ENCODE measurements at places on chromosomes 7 and 10.

DNA sequence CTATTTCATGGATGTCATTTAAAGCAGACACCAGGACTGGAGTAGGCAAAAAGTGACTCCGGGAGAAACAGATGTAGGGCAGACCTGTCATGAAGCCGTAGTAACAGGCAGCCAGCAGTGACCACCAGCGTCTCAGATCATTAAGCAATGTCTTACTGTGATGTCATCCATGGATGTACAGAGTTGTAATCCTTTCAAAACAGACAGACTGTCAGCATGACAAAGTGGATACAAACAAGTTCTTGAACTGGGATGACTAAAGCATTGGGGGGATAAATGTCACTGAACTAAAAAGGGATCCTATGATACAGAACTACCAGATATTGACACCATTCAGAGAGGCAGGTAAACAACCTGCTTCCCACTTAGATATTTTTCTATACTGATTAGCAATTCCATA lies 675.5 kb downstream of the PARD3 start:
- no peak for DNase-seq

DNA sequence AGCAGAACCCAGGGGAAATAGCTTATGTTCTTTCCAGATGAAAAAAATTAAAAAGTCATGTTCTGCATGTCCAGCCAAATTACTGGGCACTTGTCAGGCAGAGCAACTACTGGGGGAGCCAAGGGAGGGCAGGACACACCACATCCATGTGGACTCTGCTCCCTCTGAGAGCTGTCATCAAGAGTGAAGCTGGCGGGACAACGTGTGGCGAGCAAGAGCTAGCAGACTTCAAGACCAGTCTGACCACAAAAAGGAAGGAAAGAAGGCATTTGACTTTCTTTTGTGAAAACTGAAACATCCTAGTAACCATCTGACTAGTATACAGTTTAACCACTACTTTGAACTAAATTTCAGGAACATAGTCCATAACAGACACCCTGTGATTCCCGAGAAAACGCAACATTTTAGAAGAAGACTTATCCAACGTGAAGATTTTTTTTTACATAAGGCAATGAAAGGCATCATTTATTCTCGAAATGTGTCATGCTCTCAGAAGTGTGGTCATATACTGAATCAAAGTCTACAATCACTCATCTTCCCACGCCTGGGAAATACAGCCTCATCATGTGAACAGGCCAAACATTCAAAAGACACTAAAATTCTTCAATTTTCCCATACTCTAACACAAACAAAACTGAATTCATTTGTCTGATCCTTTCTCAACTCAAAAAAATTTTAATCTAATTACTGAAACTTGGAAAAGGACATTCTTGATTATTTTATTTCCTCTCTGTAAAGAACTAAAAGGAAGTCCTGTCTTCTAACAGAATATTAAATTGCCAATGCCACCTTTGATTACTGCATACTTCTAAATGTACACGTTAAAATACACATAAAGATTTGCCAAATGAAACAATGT lies 15.5 kb downstream of the CYTH3 start:
- no peak for DNase-seq

DNA sequence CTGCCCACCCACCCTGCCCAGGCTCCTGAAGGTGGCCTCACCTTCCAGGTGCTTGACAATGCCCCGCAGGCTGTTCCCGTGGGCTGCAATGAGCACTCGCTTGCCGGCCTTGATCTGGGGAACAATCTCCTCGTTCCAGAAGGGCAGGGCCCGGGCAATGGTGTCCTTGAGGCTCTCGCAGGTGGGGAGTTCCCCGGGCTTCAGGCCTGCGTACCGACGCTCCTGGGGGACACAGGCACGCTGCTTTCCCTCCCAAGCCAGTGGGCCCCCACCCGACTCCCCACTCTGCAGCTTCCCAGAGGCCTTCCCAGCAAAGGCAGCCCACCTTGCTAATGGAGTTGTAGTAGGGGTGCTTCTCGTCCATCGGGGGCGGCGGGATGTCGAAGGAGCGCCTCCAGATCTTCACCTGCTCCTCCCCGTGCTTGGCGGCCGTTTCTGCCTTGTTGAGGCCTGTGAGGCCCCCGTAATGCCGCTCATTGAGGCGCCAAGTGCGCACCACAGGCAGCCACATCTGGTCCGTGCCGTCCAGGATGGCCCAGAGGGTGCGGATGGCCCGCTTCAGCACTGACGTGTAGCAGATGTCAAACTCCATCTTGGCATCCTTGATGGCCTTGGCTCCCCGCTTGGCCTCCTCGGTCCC lies 456 bp downstream of the PGAM2 start:
- DNase-seq: no peak

- DNase-seq: no peak
These were observed 522.5 kb downstream of the ETV1 start for GRCh38 chr7:13466874-13467547.

DNA sequence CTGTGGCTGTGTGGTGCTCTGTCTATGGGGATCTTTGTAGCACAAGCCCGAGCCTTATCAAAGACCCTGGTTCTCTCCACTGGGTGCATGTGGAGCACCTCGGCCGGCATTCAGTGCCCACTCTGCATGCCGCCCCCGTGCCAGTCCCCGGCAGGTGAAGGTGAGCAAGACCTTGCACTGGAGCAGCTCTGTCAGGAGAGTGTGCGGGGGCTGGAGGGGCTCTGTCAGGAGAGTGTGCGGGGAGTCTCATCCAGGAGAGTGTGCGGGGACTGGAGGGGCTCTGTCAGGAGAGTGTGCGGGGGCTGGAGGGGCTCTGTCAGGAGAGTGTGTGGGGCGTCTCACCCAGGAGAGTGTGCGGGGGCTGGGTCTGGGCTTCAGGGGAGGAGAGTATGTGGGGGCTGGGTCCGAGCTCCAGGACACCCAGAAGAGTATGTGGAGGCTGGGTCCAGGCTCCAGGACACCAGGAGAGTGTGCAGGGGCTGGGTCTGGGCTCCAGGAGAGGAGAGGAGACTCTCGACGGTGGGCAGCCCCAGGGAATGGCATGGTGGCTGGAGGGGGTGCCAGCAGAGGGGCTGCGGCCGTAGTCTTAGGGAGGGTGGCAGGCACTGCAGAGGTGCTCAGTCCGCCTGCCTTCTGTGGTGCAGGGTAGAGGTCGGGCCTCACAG lies 40.8 kb downstream of the INPP5A start:
- DNase-seq: no peak

DNA sequence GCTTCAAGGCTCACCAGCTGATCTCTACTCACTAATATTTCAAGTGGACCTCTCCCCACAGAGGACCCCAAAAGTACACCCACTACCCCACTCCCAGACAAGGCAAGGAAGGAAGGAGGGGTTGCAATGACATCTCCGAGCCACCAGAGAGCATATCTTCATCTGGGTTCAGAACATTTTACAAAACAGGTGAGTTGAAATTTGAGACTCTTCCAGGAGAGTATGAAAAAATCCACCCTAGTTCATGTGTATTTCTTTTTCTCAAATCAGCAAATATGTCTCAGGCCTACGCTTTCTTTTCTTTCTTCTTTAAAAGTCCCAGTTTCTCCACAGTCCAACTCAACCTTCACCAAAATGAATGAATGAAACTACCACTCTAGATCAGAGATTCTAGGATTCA lies 61.9 kb downstream of the SGMS1 start:
- no peak for DNase-seq

- no peak for DNase-seq
These were observed 142.7 kb downstream of the ICA1 start for GRCh38 chr7:8119262-8119661.

- DNase-seq: peak; percentile 47
These were observed 41.5 kb upstream of the SLC39A12 start for GRCh38 chr10:17910125-17910789.

Data from SW 1271 (cell line).